ENCODE measurements at places on chromosomes 7 and 10.

GRCh38 chr7:115600207-115600606 is 430.4 kb downstream of the TFEC start:
- DNase-seq, result no peak

GRCh38 chr7:42766782-42767423 is 145.0 kb downstream of the C7orf25 start:
- no peak for DNase-seq

- no peak for DNase-seq
Measured at GRCh38 chr7:82805527-82805960, 357.1 kb downstream of the PCLO start.

GRCh38 chr7:137453356-137453755 is 109.8 kb upstream of the PTN start:
- no peak for DNase-seq

- no peak for DNase-seq
Measured at GRCh38 chr7:92826258-92826938, 10.0 kb downstream of the CDK6 start.

GRCh38 chr10:123997486-123998196 is 95.8 kb downstream of the CHST15 start:
- DNase-seq, result no peak

DNA sequence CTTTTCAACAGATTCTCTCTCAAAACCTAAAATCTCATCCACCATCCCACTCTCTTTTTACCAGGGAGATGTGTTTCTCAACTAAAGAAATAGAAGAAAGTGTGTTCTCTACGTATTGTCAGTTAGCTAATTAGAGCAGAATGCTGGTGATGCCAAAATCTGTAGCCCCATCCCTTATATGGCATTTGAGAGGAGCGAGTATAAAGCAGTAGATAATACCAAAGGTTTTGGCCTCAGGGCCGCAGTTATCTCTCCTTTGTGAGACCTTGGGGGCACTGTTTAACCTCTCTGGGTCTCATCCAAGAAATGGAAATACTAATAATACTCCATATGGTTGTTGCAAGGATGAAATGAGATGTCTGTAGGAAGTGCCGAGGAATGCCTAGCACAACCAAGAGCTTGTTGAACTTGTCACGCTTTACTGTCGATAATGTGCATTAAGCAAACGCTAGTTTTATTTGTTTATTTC is 456 bp upstream of the DLD start:
- no peak for DNase-seq

DNA sequence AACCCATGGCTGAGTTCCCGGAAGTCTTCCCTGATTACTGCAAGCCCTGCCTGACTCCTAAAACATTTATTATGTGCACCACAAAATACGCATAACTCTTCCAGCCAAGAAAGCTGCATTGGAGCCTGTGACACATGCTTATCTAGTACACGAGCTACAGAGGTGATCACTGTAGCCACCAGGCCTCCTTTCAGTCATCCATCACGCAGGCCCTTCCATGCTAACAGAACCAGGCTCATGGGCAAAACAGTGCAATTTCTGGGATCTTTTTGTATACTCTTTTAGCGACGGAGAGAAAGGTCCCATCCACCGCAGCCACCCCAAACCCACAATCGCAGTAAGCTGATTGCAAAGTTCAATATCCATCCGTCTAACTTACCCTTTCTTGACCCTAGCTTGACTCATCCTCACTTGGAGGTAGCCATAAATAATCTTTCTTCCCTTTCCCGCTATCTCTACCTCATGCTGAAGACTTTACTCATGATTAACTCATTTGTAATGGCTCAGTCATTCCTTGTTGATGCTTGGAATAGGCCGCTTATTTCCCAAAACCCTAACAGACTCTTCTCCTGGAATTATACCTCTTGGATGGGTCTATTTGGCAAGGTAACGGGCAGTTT is 1203.5 kb downstream of the TYW1 start:
- DNase-seq, result no peak

DNA sequence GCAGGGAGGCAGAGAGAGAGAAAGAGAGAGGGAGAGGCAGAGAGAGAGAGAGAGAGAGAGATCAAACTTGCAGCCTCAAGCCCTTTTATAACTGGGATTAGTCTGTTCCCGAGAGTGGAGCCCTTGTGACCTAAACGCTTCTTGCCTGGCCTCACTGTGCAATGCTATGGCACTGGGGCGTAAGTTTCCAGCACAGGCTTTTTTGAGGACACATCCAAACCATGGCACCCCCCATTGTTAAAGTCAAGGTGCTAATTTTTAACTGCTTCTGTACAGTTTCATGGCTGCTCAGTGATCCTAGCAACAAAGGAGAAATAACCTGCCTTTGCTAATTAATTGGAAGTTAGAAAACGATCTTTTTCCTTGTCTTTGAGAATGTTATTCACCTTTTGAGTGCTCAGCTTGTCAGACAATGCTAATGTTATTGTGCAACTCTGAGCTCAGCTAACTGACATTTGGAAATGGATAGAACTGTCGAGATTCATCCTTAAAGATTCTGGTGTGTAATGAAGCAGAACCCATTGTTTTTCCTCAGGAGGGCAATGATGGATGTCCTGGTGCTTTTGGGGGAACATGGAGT is 268.4 kb downstream of the GLRX3 start:
- DNase-seq, result no peak

- DNase-seq, result no peak
Measured at GRCh38 chr10:131662851-131663250, 238.0 kb upstream of the PPP2R2D start.

- DNase-seq, result no peak
Measured at GRCh38 chr10:52488606-52489485, 174.8 kb downstream of the DKK1 start.

DNA sequence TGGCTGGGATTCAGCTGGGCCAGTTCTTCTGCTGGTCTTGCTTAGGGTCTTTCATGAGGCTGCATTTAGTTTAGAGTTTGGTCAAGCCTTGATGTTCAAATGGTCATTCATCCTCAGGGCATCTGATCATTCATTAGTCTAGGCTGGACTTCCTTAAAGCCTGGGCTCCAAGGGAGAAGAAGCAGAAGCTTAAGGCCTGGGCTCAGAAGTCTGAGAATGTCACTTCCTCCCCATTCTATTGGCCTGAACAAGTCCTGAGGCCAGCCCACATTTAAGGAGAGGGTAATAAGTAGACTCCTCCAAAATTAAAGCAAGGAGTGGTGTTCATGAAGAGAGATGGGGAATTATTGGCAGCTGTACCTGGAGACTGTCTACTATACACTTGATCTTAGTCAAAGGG is 193.2 kb upstream of the HABP2 start:
- DNase-seq, result no peak

DNA sequence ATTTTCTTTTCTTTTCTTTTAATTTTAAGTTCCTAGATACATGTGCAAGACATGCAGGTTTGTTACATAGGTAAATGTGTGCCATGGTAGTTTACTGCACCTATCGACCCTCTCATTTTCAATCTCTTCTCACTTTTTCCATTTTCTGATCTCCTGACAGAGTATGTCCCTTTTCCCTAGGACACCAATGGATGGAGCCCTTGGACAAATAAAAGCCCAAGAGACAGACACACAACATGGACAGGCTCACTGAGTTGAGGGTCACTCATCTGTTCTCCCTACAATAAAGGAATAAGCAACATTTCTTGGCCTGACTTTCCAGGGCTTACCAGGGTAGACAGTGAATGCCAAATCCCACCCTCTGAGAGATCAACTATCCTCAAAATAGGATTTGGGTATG is 15.2 kb upstream of the UBE2D1 start:
- DNase-seq, result no peak

GRCh38 chr10:49272251-49273081 is 26.5 kb upstream of the C10orf71 start:
- no peak for DNase-seq

DNA sequence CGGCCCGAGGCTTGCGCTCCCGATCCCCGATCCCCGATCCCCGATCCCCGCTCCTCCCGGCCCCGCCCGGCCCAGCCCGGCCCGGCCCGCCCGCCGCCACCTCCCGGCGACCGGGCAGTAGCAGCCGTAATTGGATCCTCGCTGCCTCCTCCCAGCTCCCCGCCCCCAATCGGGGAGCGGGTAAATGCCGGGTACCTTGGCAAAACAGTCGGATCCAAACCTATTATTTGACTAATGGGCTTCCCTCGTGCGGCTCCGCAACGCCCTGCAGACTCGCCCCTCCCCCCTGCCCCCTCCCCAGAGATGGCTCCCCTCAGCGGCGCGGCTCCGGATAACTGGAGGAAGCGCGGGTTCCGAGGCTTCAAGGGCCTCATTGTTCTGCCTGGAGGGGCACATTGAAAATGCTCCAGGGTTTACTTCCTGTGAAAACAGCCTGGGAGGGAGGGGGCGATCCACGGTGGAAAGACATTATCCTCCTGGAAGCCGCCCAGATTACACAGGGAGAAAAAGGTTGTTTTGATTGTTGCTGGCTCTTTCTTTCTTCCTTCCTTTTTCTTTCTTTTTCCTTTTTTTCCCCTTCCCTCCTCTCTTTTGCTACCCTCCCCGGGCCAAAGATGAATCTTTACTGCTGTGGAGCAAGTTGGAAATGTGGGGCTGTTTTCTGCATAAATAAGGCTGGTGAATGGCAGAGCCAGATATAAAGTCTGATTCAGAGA is 94.7 kb upstream of the ZMIZ1 start:
- peak; percentile 8 for DNase-seq

GRCh38 chr7:43516581-43517342 is 66.1 kb upstream of the STK17A start:
- DNase-seq, result no peak

DNA sequence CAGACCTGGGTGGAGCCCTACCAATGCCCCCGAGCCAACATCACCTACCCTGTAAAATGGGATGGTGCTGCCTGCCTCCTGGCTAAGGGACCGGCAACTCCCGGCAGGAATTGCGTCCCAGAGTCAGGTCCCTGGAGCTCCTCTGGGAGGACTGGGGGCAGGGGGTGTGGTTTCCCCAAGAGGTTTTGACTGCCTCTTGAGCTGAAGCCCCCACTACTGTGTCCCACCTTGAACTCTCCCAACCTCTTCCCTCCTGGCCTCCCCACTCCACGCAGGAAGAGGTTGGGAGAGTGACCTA is 1.3 kb downstream of the SH2B2 start:
- no peak for DNase-seq

DNA sequence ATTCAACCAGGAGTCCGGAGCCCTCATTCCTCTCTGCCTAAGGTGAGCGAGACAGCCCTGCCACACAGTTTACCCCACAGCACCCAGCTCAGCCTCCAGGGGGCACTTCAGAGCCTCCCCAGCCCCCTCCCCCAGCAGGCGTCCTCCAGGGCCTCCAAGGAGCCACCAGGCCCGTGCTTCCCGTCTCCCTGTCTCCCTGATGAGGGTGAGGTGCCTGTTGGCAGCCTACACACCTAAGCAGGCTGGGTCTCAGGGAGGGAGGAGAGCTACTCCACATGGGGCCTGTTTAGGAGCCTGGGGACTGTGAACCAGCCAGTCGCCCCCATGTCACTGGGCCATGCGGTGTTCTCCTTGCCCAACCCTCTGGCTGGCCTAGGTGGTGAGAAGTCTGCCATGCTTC is 28.9 kb upstream of the TRIM8 start:
- no peak for DNase-seq

GRCh38 chr10:119216127-119216526 is 8.8 kb downstream of the GRK5 start:
- DNase-seq, result no peak

GRCh38 chr10:76091926-76092325 is 660.5 kb downstream of the LRMDA start:
- no peak for DNase-seq

DNA sequence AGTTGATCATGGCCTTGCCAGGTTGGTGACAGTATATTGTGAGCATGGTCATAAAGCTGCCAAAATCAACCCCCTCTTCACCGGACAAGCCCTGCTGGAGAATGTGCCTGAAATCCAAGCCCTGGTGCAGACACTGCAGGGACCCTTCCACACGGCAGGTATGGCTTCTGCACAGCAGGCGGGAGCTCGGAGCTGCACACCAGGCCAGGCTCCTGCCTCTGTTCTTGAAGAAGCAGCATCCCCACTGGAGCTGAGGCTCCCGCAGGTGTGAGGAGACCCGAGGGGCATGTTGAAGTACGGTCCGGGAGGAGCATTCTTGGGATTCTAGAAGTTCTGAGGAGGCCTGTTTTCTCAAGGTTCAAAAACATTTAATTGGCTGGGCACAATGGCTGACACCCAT is 12.7 kb downstream of the DHTKD1 start:
- no peak for DNase-seq

- DNase-seq, result no peak
Measured at GRCh38 chr10:100654782-100655325, 90.5 kb upstream of the PAX2 start.

GRCh38 chr10:69061305-69062161 is 26.4 kb upstream of the SRGN start:
- DNase-seq, result no peak

GRCh38 chr7:76044375-76044865 is 3.4 kb downstream of the STYXL1 start:
- no peak for DNase-seq

DNA sequence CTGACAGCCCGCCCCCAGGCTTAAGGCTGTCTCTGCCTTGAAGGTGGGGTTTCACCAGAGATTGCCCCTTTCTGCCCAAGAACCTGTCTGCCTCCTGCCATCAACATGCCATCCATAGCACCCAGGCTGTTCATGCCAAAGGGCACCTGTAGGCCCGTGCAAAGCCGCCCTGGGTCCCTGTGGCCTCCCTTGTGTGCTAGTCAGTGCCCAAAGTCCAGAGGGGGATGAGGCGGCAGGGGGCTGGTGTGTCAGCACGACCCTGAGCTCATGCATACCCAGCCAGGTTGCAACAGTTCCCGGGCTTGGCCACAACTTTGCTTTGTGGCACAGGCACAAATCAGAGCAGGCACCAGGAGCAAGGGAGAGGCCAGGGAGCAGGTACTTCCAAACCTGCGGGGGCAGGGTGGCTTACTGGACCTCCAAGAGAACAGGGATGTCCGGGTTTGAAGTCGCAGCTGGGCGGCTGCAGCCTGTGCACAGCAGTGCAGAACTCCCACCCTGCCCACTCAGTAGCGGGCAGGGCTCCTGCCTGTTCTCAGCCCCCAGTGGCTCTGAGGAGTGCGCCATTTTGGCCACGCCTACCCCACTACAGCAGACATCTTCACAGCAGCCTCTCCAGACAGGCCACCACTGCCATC is 671.1 kb upstream of the GRM3 start:
- no peak for DNase-seq

DNA sequence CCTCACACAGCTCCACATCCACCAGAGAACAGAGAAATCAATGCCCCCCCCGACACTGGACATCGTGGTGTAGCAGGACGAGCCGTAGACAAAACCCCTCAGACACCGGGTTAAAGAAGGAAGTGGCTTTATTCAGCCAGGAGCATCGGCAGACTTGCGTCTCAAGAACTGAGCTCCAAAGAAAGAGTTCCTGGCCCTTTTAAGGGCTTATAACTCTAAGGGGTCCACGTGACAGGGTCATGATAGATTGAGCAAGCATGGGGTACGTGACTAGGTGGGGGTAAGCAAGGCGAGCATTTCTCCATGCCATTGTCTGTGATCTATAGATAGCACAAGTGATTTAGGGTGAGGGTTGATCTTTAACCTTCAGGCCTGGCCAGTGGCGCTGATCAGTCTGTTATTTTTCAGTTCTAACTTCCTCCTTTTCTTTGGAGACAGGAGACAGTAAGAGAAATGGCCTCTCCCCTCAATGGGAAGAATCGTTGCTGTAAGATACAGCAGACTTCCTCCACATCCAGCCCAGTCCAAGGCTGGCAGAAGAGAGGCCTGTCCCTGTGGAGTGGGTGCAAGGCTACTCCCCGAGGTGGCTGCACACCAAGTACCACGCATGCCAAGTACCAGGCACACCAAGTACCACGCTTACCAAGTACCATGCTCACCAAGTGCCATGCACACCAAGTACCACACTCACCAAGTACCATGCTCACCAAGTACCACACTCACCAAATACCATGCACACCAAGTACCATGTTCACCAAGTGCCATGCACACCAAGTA is 19.5 kb upstream of the PPP2R2D start:
- no peak for DNase-seq

- no peak for DNase-seq
Measured at GRCh38 chr10:85527616-85528317, 838.8 kb downstream of the GRID1 start.

All from stimulated activated CD4-positive, alpha-beta T cell treated with anti-CD3 and anti-CD28 coated beads, Interleukin-1b, Interleukin-23, amount 100 ng/mL, for 24 hours (primary cell).